ENCODE measurements at places on chromosomes 6 and 20.

GRCh38 chr6:52423448-52423847 is 3.3 kb downstream of the EFHC1 start:
- no peak for DNase-seq

DNA sequence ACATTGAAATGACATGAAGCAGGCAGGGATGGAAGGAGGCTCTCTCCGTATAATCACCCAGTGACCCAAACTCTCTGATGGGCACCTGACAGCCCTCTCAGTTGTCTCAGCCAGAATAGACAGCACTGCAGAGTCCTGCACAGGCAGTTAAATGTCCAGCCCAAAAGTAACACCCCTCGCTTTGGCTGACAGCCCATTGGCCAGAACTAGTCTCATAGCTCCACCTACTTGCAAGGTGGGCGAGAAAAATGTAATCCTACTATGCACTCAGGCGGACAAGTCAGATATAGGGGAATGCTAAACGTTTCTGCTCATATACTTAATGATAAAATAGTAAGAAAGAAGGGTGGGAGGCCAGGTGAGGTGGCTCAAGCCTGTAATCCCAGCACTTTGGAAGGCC is 393.5 kb upstream of the JARID2 start:
- DNase-seq, result no peak

DNA sequence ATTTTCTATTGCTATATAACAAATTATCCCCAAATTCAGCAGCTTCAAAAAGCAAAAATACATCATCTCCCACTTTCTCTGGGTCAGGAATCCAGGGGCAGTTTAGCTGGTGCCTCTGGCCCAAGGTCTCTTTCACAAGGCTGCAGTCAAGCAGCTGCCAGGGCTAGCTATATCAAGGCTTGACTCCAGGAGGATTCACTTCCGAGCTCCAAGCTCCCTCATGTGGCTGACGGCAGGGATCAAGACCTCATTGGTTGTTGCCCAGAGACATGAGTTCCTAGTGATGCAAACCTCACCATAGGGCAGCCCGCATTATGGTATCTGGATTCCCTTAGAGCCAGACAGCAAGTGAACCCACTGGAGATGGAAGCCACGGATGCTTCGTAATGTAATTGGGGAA is 1.3 kb upstream of the VNN1 start:
- DNase-seq, result peak; percentile 12

DNA sequence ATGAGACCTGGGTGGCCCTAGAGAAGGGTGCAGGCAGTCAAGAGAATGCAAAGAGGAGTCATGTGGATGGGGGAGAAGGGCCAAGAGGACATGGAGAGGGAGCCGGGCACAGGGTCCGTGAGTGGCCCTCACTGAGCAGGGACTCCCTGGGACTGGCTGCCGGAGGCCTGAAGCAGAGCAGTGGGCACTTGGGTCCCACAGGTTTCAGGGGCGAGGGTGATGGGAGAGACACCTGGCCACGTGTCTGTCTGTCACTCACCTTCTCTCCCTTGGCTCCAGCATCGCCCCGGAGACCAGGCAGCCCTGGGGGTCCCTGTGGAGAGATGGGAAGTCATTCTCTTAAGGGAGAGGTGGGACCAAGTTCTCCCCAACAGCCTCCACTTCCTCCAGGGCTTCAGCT is 25.5 kb downstream of the COL11A2 start:
- no peak for DNase-seq

GRCh38 chr20:19018881-19019280 is 193.6 kb upstream of the SLC24A3 start:
- no peak for DNase-seq

DNA sequence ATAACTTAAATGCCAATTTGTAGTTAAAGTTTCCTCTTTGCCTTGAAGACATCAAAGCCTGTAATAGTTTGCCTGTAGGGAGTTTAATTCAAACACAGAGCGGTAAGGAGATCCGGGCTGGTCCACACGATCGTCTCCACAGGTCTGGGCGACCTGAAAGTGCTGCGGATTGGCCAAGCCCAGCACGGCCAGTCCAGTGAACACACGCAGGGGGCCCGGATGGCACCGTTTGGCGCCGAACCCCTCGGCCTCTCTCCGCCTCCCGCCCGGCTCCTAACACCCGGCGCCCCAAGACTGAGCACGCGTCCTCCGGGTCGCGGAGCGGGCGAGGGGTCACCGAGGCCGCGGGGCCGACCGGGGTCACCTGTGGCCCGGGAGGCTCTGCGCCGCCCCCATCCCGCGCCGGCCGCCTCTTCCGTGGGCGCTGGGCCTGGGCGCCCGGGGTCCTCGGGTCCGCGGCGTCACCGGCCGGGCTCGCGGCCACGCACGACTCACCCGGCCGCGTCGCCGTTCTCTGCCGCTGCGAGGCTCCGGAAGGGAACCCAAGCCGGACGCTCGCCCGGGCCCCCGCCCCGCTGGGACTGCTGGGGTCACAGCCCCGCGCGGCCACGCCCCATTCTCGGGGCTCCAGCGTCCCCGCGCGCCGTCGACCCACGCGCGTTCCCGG is 481 bp downstream of the SERPINB6 start:
- peak; percentile 85 for DNase-seq

DNA sequence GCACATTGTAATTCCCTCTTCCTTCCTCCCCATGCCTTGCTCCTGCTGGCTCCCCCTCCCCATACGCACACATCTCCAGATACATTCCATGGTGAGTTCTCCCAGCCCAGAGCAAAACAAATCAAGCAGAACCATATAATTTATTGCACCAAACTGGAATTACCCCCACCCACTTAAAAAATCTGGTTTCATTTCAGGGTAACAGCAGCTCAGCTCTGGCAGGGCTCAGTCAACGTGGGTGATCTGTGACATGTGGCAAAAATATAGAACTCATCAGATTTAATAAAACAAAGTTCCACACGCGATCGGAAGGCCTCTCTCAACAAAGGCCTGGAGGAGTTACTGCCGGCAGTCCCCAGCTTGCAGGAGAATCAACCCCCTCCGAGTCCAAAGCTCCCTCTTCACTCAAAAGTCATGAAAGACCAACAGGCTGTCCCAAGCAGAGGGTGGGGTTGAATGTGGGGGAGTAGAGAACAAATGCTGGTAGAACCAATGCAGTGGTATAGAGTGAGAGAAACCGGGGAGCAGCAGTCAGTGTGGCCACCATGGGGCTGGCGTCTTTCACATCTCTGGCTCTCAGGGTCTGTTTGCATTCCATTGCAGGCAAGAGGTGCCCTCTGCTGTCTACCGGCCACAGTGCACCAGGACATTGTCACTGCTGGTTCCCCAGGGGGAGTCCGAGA is 323.3 kb upstream of the NT5E start:
- DNase-seq, result peak; percentile 79

DNA sequence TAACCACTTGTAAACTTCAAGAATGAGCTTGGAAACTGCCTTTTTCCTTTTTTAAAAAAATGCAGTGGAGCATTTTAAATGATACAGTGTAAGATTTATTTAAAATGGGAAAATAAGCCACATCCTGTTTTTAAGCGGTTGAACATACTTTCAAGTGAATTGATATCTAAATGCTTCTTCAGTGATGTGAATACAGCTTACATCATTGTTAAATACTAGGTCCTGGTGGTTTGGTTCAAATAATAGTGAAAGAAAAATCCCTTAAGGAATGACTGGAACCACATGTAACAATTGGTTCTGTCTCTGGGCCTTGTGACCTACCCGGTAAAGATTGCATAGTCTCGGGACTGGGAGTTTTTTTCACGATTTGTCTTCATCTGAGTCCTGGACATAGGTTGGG is 44.2 kb downstream of the BMP6 start:
- DNase-seq, result no peak

- no peak for DNase-seq
Measured at GRCh38 chr6:169019727-169020491, 233.7 kb downstream of the THBS2 start.

DNA sequence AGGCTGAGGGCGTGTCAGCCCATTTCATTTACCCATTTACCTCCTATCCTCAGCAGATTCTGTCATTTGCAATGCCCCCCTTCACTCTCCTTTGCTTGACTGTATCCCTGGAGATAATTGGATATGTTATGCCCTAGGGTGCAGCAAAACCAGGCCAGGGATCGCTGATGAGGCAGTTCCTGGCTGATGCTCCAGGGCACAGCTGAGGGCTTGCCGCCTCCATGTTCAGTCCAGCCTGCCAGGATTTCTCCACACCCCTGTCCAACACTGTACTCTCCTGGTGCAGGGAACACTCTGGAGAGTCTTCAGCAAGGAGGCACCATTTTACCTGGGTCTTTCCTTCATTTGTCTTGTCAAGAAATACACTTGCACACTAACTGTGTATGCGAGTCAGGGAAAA is 532.1 kb upstream of the CHD6 start:
- no peak for DNase-seq

- DNase-seq, result no peak
Measured at GRCh38 chr6:10964684-10965083, 77.8 kb downstream of the SYCP2L start.

- peak; percentile 66 for DNase-seq
Measured at GRCh38 chr6:169722362-169723199, 1.7 kb downstream of the PHF10 start.

DNA sequence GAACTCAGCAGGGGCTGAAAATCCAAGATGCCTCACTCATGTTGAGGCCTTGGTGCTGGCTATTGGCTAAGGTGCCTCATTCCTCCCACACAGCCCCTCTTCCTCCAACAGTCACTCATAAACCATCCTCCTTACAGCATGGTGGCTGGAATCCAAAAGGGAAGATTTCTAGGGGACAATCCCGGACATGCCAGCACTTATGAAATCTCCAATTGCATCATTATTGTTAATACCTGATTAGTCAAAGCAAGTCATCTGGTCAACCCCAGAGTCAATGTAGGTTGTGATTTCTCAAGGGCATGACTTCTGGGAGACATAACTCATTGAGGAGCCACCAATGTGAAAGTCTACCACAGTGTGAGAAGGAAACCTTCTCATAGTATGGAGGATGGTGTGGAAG is 506.6 kb upstream of the NOX3 start:
- DNase-seq, result no peak

GRCh38 chr20:428658-429200 is 20.6 kb downstream of the RBCK1 start:
- no peak for DNase-seq

DNA sequence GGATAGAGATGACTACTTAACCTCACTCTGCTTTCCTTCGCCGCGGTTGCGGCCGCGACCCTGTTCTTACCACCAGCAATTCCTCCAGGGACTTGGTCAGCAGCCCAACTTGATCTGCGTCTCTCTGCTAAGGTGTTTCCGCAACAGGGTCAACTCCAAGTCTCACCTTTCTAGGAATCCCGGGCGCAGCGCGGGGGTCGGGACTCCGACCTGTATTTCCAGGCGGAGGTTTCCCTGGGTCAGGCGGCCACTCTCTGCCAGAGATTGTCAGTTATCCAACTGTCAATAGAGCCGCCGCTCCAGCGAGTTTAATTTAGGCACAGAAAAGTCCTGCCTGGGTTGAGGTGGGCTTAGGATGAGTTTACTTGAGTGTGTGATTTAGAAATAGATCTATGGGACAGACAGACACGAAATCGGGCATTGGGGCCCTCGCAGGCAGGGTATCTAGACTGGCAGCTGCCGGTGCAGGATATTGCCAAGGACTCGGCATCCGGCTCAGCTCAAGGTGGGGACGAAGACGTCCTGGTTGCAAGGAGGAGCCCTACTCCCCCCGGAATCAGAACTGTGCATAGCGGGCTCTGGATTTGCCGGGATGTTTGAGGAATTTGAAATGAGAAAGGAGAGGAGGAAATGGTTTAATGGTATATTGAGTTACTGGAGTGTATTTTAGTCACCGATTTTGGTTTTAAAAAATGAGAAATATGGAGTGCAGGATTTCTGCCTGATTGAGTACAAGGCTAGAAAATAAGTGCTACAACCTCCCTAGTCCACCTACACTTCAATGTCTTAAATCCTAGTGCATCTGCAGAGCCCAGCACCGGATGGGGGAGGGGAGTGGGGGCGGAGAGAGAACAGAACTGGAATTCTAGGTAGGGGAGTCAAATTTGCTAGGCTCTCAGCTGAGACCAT is 23.7 kb downstream of the POM121L2 start:
- DNase-seq, result peak; percentile 67

- no peak for DNase-seq
Measured at GRCh38 chr20:50659975-50660670, 31.2 kb downstream of the RIPOR3 start.

GRCh38 chr6:29597184-29597583 is 12.3 kb downstream of the OR2H2 start:
- no peak for DNase-seq

DNA sequence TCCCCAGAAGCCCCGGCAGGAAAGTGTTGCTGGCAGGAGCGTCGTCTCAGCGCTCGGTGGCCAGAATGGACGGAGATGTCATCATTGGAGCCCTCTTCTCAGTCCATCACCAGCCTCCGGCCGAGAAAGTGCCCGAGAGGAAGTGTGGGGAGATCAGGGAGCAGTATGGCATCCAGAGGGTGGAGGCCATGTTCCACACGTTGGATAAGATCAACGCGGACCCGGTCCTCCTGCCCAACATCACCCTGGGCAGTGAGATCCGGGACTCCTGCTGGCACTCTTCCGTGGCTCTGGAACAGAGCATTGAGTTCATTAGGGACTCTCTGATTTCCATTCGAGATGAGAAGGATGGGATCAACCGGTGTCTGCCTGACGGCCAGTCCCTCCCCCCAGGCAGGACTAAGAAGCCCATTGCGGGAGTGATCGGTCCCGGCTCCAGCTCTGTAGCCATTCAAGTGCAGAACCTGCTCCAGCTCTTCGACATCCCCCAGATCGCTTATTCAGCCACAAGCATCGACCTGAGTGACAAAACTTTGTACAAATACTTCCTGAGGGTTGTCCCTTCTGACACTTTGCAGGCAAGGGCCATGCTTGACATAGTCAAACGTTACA is 817 bp downstream of the GRM1 start:
- DNase-seq, result no peak

GRCh38 chr6:32700391-32701040 is 34.1 kb upstream of the HLA-DQB1 start:
- DNase-seq, result peak; percentile 69

- DNase-seq, result no peak
Measured at GRCh38 chr6:157813750-157814455, 9.1 kb upstream of the SNX9 start.

DNA sequence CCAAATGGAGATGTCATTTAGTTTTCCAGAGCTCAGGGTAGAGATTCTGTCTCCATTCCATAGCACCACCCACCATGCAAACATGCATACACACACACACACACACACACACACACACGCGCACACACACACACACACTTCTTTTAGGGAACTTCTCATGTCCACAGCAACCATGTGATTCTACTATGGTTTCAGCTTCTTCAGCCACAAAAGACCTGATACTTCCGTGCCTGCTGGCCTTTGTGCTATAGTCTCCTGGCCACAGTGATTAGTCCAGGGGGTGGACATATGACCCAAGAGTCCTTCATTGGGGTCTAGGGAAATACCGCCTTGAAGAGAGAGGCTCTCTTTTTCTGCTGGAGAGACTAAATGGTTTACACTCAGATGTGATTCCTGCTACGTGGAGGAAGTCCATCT is 53.5 kb downstream of the CARMIL1 start:
- no peak for DNase-seq

DNA sequence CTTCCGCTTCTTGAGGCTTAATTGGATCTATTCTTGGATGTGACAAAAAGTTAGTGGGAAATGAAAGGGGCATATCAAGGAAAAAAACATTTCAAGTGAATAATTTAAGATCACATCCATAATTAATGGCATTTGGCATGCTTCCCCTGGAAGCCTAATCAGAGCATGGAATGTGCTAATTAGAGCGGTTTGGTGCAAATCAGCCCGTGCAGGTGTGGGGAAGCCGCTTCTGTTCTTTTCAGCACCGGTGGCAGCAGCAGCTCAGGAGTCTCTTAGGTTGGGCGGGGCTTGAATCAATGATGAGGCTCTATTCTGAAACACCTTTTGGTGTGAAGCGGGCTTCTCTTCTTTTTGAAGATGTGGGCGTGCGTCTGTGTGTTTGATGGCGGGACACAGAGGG is 301.2 kb downstream of the LRFN2 start:
- no peak for DNase-seq

Data from retina (tissue), 1 donor.